ENCODE measurements at places on chromosomes 2 and 18. TPM values are rescaled to one million over a fixed set of nuclear protein-coding genes. Genes with fewer than 3 reads are reported as not detected.

Gene PCARE
- under 0.01 TPM for total RNA-seq

Gene TLX2
- 1.9 TPM for total RNA-seq

Gene HPCAL1
- 27.7 TPM for total RNA-seq

Gene DSG2
- total RNA-seq = 2.0 TPM

Gene HOXD8
- 19.7 TPM for total RNA-seq

Gene MARCHF4
- not detected for total RNA-seq

DNA sequence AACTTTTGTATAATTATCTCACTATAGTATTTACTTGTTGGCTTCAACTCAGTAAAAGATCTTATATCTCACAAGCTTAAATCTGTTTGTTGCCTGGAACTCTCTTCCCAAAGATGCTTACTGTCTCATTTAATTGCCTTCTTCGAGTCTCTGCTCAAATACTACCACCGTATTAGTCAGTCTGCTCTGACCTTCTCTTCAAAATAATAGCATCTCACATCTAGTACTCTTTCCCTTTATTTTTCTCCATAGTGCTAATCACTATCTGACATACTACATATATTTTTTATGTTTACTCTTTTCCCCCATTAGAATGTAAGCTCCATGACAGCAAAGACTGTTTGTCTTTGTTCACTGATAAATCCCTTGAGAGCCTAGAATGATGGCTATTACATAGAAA, 10.6 kb upstream of the MPP4 start:
- DNase-seq = no peak
- peaks cover 6% of the 10 kb centered on the region for H3K36me3 ChIP-seq
- H3K4me3 ChIP-seq = no peak overlapping the region
- no peaks in the 10 kb centered on the region for H3K27me3 ChIP-seq
- no peaks in the 10 kb centered on the region for H3K4me1 ChIP-seq

DNA sequence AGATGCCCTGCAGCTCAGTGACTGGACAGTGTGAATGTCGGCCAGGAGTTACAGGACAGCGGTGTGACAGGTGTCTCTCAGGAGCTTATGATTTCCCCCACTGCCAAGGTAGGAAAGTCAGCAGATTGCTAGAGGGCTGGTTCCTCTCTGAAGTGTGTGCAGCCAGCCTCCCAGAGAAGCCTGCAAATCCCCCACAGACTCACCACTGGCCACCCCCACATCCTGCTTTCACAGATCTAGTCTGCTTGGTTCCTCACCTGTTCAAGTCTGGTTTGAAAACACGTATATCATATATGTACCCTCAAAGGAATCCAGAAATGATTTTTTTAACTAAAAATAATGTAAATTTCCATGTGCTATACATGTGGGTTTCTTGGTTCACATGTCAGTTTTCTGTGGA, 121.1 kb downstream of the LAMA3 start:
- no peak overlapping the region for H3K4me3 ChIP-seq
- no peak for DNase-seq
- no peaks in the 10 kb centered on the region for H3K4me1 ChIP-seq
- H3K27me3 ChIP-seq = no peaks in the 10 kb centered on the region
- H3K27ac ChIP-seq = no peak overlapping the region
- no peaks in the 10 kb centered on the region for H3K36me3 ChIP-seq

- H3K4me3 ChIP-seq = no peak overlapping the region
- no peaks in the 10 kb centered on the region for H3K36me3 ChIP-seq
- H3K27me3 ChIP-seq = no peaks in the 10 kb centered on the region
- H3K27ac ChIP-seq = no peak overlapping the region
- no peak for DNase-seq
- no peaks in the 10 kb centered on the region for H3K4me1 ChIP-seq
Observed at GRCh38 chr2:25567406-25567805, 106.0 kb downstream of the DTNB start.

DNA sequence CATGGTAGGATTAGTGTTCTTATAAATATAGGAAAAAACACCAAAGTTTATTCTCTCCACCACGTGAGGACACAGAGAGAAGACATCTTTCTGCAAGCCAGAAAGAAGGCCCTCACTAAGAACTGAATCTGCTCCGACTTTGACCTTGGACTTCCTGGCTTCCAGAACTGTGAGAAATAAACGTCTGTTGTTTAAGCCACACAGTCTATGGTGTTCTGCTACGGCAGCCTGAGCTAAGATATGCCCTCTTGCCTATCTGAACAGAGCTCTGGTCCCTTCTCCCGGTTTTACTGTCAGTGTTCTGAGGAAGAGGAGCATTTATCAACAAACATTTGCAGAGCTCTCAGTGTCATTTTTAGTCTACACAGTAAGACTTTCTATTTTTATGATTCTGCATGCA, 131.3 kb downstream of the DOK6 start:
- no peak overlapping the region for H3K4me3 ChIP-seq
- H3K27me3 ChIP-seq = no peaks in the 10 kb centered on the region
- H3K27ac ChIP-seq = no peak overlapping the region
- H3K36me3 ChIP-seq = no peaks in the 10 kb centered on the region
- no peak for DNase-seq
- no peaks in the 10 kb centered on the region for H3K4me1 ChIP-seq

DNA sequence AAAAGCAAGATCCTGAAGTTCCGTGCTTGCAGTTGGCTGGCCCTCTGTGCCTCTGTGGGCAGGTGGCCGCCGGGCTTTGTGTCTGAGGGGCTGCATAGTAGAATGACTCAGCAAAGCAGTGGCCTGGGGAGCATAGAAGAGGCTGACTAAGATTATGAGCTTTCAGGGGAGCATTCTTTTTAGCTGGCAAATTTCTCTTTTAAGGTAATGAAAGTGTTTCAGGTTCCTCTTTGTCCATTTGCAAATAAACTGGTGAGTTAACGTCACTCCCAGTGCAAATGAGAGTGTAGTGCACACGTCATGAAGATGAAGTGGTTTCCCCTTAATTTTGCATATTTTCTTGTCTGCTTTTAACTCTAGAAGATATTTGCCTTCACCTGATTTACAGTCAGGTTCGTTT, 98.6 kb downstream of the BCL2L11 start:
- DNase-seq = no peak
- no peak overlapping the region for H3K4me3 ChIP-seq
- no peak overlapping the region for H3K27ac ChIP-seq
- H3K4me1 ChIP-seq = no peaks in the 10 kb centered on the region

DNA sequence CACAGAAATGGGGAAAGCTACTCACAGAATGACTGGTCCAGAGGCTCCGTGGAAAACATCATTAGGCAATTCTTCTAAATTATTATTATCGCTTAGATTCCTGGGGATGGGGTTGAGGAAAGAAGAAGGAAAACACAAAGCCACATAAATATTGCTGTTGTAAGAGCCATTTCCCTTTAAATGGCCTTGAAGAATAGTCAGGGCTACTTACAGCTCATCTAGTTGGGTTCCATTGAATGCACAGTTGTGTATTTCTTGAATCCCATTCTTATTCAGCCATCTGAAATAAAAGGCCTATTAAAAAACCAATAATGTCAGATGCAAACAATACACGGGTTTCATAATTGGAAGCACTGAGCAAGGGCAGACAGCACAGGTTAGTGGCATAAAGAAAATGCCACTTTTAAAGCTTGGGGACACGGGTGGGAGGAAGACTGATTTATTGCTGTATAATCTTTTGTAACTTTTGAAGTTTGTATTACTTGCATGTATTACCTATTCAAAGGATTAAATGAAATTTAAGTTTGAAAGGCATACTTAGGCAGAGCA, 171.4 kb downstream of the FSHR start:
- no peaks in the 10 kb centered on the region for H3K27me3 ChIP-seq
- DNase-seq = no peak
- no peaks in the 10 kb centered on the region for H3K4me1 ChIP-seq
- H3K27ac ChIP-seq = no peak overlapping the region
- H3K4me3 ChIP-seq = no peak overlapping the region
- H3K36me3 ChIP-seq = no peaks in the 10 kb centered on the region

- H3K27ac ChIP-seq = no peak overlapping the region
- H3K27me3 ChIP-seq = no peaks in the 10 kb centered on the region
- no peak for DNase-seq
- H3K4me3 ChIP-seq = no peak overlapping the region
- H3K36me3 ChIP-seq = no peaks in the 10 kb centered on the region
Observed at GRCh38 chr2:42942214-42942989, 150.0 kb upstream of the HAAO start.

GRCh38 chr2:191301971-191302370, 56.8 kb downstream of the MYO1B start:
- H3K36me3 ChIP-seq = no peaks in the 10 kb centered on the region
- no peaks in the 10 kb centered on the region for H3K27me3 ChIP-seq
- no peak overlapping the region for H3K27ac ChIP-seq
- DNase-seq = no peak
- no peak overlapping the region for H3K4me3 ChIP-seq

- H3K27ac ChIP-seq = no peak overlapping the region
- no peak for DNase-seq
- H3K36me3 ChIP-seq = peaks cover 6% of the 10 kb centered on the region
Observed at GRCh38 chr2:105889046-105889445, 144.3 kb downstream of the NCK2 start.

GRCh38 chr2:25419678-25420242, 78.0 kb upstream of the DNMT3A start:
- no peak for DNase-seq
- H3K36me3 ChIP-seq = no peaks in the 10 kb centered on the region
- H3K27me3 ChIP-seq = no peaks in the 10 kb centered on the region
- H3K4me1 ChIP-seq = no peaks in the 10 kb centered on the region
- H3K27ac ChIP-seq = no peak overlapping the region

DNA sequence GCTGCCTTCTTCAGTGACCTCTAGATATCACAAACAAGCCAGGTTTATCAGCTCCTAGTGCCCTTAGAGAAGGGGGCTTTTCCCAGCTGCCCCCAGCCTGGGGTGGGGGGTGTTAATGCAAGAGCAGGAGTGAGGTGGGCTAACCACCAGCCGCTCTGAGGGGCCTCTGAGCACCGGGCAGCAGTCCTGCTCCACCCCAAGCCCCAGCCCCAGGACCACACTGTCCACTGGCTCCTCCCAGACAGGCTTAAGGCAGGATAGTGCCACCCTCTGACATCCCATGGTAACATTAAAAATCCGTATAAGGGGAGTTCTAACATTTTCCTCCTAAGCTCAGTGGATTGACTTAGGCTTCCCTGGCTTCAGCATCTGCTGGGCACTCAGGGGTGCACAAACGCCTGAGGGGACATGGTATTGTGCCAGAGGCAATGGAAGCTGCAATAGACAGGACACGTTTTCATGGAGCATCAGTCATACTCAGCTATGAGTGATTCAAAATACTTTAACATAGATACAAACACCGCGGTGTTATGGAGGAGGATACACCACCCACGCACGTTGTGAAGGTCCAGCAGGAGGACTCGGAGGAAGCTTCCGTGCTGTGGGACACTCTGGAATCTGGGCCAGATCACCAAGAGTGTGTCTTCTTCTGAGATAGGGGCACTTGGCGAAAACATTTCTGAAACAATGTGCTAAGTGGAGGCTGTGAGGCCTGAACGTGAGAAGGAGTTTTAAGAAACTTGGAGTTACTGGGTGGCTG, 112.7 kb upstream of the EPC2 start:
- H3K4me1 ChIP-seq = no peaks in the 10 kb centered on the region
- H3K4me3 ChIP-seq = no peak overlapping the region
- peaks cover 13% of the 10 kb centered on the region for H3K27me3 ChIP-seq
- no peak overlapping the region for H3K27ac ChIP-seq

DNA sequence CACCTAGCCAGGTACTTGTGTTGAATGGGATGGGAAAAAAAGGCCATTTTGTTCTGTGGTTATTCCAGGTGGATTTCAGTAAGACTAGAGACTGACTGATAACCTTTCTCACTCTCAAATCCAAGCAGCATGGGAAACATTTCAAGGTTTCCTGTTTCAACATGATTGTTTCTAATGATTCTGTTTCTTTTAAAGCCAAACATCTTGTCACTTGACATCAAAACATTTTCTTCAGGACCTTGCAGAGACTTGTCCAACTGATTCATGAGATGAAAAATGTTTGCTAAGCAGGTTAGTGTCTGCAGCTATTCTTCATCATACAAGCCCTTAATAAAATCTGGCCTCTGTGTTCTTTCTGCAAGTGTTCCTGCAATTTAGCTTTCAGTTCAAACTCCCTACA, 456.5 kb upstream of the CWC22 start:
- H3K27me3 ChIP-seq = no peaks in the 10 kb centered on the region
- H3K27ac ChIP-seq = no peak overlapping the region
- no peak overlapping the region for H3K4me3 ChIP-seq

- H3K4me1 ChIP-seq = no peaks in the 10 kb centered on the region
- DNase-seq = no peak
Observed at GRCh38 chr2:187543488-187543887, 10.7 kb downstream of the TFPI start.

GRCh38 chr2:120348134-120348736, 2.3 kb downstream of the INHBB start:
- peaks cover 36% of the 10 kb centered on the region for H3K4me1 ChIP-seq
- peaks cover 57% of the 10 kb centered on the region for H3K27me3 ChIP-seq
- no peak for DNase-seq
- H3K4me3 ChIP-seq = no peak overlapping the region

DNA sequence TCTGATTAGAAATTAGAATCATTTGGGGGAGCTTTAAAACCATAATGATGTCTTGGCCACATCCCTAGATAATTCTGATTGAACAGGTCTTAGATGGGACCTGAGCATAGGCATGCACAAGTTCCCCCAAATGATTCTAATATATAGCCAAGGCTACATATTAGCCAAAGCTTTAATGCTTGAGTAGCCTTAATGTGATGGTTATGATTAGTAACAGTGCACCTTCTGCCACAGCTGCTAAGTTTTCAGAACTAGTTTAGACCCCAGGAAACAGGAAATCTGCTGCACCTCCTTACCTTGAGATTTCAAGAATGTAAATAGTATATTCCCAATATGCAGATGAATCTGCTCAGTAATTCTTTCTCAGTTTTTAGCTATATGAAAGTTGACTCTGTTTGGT, 119.8 kb downstream of the PTPN4 start:
- H3K4me1 ChIP-seq = no peaks in the 10 kb centered on the region
- H3K27ac ChIP-seq = no peak overlapping the region
- no peaks in the 10 kb centered on the region for H3K36me3 ChIP-seq
- no peak for DNase-seq

DNA sequence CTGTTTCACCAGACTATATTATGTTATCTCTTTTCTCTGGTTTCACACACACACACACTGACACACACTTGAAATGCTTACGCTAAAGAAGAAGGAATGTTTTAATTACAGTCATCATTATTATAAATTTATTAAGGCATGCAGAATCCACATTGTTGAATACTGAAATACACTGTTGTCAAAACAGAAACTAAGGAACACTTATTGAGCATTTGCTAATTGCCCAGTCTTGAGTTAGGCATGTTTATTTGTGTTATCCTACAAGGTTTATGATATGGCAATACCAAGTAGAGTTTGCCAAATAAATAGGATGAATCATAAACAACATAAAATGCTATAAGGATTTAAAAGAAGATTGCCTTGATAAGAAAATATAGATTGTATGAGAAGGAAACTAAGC, 917.0 kb upstream of the PIK3C3 start:
- peaks cover 17% of the 10 kb centered on the region for H3K4me1 ChIP-seq
- H3K27me3 ChIP-seq = no peaks in the 10 kb centered on the region
- DNase-seq = no peak
- no peak overlapping the region for H3K27ac ChIP-seq
- no peak overlapping the region for H3K4me3 ChIP-seq

Data from sigmoid colon (tissue), 7 donors.